ENCODE measurements at places on chromosomes 3 and 15.

GRCh38 chr3:20772869-20773268 lies 586.9 kb upstream of the SGO1 start:
- DNase-seq = no peak

DNA sequence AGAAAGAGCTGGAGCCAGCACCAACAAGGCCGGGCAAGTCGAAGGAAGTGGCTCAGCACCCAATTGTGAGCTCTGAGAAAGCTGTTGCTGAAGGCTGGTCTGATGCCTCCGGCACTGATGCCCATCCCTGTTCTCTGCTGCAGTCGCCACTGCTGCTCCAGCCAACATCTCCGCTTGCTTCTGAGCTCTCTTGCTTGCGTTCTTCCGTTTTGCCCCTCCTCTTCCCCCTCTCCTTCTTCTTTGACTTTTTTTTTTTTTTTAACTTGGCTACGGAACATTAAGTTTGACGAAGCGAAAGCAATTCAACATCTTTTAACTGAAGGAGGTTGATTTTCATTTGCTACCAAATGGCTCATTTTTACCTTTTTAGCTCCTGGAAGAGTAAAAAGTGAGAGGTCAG lies 442.9 kb downstream of the MCTP2 start:
- DNase-seq = no peak

- DNase-seq = no peak
Measured at GRCh38 chr15:77525907-77526594, 105.4 kb downstream of the HMG20A start.

DNA sequence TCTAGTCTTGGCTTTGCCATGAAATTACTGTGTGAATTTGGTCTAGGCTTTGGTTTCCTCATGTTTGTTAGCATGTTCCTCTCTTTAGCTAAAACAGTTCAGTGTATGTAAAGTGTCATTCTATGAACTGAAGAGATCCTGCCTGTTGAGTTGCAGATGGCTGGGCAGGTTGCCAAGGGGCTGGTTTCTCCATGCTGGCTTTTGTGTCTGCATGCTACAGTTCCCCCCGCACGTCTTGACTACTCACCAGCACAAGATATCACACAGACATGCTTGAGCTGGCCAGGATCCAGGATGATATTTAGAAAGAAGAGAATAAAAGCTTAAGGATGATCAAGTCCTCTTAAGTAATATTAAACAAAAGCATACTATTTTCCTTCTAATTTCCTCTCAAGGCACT lies 90.2 kb downstream of the CERS3 start:
- DNase-seq = peak; percentile 20

DNA sequence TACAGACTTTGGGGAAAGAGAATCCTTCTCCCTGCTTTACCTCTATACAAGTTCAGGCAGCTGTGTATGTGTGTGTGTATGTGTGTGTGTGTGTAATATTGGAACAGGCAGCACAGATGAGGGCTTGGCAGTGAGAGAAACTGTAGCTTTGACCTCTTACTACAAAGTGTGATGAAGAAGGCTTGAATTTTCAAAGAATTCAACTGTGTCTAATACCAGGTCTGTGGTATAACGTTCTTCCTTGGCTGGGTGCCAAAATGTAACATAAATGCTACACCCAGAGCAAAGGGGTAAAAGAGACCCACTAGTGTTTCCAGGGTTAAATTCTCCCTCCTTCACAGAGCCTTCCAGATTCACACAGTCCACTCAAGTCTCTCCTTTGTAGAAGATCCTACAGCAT lies 51.1 kb downstream of the CHST2 start:
- DNase-seq = no peak

- DNase-seq = no peak
Measured at GRCh38 chr3:13174803-13175135, 101.5 kb upstream of the IQSEC1 start.

GRCh38 chr3:184896336-184896735 lies 84.4 kb downstream of the VPS8 start:
- no peak for DNase-seq

DNA sequence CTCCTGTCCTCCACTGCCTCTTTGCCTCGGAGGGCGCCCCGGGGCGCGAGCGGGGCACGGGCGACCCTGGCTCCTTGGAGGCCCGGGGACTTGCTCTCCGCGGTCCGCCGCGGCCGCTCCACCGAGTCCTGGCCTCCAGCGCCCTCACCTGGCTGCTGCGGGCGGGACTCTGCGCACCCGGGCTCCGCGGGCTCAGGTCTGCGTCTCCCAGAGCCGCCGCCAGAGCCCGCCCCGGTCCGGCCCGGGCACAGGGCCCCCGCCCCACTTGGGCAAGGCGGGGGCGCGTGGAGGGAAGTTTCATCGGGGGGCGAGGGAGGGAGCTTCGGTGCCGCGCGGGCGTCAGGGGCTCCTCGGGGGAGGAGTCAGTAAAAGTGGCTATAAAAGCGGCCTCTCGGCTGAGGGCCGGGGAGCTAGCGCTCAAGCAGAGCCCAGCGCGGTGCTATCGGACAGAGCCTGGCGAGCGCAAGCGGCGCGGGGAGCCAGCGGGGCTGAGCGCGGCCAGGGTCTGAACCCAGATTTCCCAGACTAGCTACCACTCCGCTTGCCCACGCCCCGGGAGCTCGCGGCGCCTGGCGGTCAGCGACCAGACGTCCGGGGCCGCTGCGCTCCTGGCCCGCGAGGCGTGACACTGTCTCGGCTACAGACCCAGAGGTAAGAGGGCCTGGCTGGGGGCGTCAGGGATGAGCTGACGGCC lies at the start of gene CEMIP:
Gene CEMIP (plus strand): TSS at position 407 of the 694 bp plus-strand sequence. CDS start 94,510 bp downstream, outside the sequence.
- DNase-seq = peak; percentile 69

DNA sequence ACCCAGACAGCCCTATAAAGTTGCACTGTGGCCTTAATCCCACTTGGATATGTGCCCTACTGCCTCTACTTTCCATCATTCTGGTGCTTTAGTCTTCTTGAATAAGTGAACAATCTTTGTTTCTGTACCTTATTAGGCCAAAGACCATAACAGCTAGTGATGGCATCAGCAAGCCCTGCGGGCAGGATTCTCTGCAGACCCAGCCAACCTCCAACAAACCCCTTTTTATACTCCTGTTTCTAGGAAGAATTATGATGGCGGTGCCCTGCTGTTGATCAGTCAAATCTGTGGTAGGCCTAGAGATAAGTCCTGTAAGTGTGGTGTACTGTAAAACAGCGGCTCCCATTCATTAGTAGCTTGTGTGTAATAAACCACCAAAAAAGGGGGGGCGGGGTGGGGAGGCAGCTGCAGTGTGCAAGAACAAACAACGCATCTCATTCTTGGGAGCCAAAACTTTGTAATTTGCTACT lies 40.5 kb downstream of the SOX2 start:
- no peak for DNase-seq

DNA sequence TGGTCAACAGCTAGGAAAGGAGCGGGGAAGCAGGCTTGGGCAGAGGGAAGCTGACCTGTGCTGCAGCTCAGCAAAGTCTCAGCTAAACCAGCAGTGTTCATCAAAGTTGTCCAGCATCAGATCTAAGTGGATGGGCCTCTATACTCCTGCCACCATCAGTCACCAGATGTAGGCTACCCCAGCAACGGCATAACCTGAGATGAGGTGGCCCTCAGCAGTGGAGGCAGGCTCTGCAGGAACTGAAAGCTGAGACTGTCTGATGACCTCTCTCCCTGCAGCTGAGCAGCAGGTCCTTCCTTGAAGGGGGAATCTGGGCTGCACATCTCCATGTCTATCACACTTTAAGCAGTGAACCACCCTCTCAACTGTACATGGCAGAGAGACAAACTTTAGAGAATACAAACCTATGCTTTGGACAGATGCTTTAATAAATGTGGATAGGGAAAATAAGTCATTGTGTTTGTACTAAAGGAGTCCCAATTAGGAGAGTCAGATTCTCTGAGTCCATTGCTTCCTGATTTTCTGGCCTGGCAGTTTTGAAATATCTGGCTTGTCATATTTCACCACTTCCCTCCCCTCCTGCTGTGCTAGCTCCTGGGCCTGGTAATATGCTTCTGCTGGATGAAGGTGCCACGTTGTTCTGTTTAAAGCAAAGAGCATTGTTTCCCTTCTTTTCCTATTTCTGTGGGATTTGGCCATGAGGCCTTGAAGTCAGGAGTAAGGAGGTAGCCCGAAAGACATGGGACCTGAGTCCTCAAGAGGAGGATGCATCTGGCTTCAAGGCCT lies 11.1 kb upstream of the PSTPIP1 start:
- no peak for DNase-seq

- no peak for DNase-seq
Measured at GRCh38 chr3:56882896-56883295, 81.1 kb upstream of the ARHGEF3 start.

- no peak for DNase-seq
Measured at GRCh38 chr3:143848704-143849103, 436 bp upstream of the SLC9A9 start.

DNA sequence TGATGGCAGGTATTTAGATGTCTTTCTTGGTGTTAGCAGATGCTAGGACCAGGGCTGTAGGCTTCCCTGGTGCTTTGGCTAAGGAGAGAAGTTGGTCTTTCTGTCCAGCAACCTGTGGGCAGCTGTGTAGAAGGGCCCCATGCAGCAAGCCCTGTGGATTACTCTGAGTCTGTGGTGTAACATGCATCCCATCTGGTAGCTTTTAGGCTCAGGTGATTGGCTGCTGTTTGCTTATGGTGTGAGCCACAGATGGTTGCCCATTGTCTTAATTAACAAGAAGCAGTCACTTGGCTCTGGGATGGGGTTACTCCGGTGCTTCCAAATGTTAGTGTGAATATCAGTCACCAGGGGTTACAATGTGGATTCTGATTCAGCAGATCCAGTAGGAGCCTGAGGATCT lies 368.6 kb upstream of the C2CD4B start:
- DNase-seq = no peak

GRCh38 chr15:27535445-27536129 lies 563.5 kb downstream of the OCA2 start:
- no peak for DNase-seq

GRCh38 chr15:87667643-87668042 lies 588.9 kb downstream of the NTRK3 start:
- DNase-seq = no peak

GRCh38 chr3:186523022-186523421 lies 21.2 kb downstream of the CRYGS start:
- DNase-seq = no peak

DNA sequence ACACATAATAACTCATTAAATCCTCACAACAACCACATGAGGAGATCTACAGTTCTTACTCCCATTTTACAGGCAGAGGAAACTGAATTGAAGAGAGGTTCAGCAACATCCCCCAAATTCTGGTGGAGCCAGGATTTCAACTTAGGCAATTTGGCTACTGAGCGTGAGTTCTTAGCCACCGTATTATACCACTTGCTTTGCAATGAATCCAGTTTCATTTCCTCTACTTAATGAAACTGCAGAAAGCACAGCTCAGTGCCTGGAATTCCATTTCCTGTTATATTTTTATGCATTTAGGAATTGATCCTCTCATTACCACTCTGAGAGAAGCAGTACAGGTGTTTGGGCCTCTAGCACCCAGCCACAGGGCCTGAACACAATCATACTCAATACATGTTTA lies 4.3 kb downstream of the ZNF860 start:
- DNase-seq = no peak

- DNase-seq = no peak
Measured at GRCh38 chr3:100760377-100760776, 51.1 kb downstream of the TFG start.

GRCh38 chr3:177554895-177555759 lies 357.8 kb upstream of the TBL1XR1 start:
- DNase-seq = no peak

DNA sequence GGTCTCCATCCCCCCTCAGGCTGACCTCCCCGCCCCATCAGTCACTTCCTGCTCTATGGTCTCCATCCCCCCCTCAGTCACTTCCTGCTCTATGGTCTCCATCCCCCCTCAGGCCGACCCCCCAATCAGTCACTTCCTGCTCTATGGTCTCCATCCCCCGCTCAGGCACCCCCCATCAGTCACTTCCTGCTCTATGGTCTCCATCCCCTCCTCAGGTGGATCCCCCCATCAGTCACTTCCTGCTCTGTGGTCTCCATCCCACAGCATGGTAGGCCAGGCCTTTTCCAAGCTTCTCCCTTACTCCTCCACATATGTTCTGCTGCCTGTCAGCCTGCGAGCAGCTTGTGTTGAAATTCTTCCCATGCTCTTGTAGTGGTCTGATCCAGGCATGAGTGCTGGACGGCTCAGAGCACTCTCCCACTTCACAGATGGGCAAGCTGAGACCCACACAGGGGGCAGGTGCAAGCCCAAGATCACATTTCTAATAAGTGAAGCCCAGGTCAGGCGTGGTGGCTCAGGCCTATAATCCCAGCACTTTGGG lies 36.8 kb downstream of the BDH1 start:
- no peak for DNase-seq

GRCh38 chr3:23501201-23501802 lies 298.2 kb downstream of the UBE2E2 start:
- DNase-seq = no peak

GRCh38 chr3:57006179-57006657 lies 54.2 kb upstream of the SPATA12 start:
- no peak for DNase-seq

- no peak for DNase-seq
Measured at GRCh38 chr3:138477120-138477519, 42.7 kb downstream of the ESYT3 start.

GRCh38 chr15:27731776-27732175 lies 367.3 kb downstream of the OCA2 start:
- no peak for DNase-seq

- no peak for DNase-seq
Measured at GRCh38 chr15:62173215-62173614, 8.1 kb upstream of the C2CD4B start.

DNA sequence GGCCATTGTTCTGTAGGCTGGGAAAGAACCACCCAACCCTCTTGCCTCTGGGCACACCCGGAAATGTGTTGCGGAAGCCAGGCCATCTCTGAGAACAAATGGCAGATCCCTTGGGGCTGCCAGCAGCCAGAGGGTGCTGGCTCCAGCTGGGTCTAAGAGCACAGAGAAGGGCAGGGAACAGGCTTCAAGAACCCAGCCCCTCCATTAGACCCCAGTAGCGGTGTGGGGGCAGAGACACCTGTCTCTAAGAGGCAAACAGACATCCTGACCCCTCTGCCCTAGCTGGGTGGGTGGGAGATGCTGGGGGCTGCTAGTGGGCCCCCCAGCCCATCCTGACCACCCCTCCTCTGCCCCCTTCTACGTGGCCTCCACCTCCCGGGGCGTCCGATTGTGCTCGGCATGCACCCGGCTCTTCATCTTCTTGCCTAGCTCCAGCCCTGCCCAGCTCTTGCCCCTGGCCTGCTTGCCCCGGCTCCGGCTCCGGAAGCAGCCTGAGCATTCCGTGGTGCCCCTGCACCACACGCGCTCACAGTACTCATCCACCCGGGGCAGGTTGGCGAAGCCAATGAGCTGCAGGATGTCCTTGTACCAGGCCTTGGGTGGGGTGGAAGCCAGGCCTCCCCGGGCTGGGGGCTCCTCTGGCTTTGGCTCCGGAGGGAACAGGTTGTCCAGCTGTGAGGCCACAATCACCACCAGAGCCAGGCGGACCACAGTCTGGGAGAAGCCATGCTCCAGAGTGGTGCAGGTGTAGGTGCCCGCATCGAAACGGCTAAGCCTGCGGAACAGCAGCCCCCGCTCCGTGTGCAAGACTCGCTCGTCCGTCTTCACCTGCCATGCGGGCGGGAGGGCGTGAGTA lies 9.4 kb downstream of the SEMA3G start:
- no peak for DNase-seq

GRCh38 chr15:85531083-85531482 lies 150.7 kb downstream of the AKAP13 start:
- DNase-seq = no peak

- no peak for DNase-seq
Measured at GRCh38 chr3:172627057-172627809, 83.6 kb downstream of the NCEH1 start.

GRCh38 chr3:141056751-141057171 lies 5.6 kb downstream of the SPSB4 start:
- no peak for DNase-seq
